ENCODE measurements at places on chromosomes 13 and 19.
A peak's percentile ranks its signal among the peaks of the same experiment; 100 is the strongest.

DNA sequence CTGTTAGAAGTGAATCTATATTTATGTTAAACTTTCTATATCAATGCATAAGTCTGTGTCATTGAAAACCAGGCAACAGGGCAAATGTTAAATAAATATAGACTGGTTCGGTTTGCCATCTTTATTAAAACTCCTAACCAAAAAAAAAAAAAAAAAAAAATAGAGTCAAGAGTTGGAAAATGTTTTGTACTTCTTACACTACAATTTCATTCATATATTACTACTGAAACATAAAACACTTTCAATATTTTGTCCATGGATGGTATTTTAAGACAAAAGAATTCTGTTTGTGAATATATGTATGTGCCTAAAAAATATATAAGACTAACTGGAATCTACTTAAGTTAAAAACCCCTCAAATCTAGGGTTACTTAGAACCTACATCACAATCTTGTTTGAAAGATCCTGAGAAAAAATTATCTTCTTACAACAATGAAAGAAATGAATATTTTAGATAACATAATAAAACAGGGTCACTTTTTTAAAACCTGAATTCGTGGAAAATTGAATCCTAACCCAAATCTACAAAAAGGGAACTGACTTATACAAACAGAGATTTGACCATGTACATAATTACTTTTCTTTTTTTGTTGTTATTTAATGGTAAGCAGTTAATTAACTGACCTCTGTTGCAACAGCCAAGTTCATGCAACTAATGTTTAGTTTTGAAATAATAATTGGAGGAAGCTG, 5.1 kb downstream of the DACH1 start:
- DNase-seq: no peak

DNA sequence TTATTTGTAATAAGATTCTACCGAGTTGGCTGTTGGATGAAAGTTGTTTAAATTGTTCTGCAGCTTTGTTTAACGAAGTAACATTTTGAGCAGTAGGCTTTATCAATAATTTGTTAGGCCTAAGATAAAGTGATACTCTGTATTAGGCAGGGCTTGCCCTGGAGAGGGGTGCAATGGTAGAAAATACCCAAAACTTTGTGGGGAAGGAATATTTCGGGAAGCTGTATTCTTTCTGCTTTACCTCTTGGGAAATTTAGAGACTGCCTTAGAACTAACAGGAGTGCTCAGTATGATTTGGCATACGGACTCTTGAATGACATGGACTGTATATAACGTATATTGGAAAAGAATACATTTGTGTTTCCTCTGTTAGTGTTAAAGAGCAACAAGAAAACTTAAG, 2.5 kb downstream of the PDS5B start:
- DNase-seq: no peak

DNA sequence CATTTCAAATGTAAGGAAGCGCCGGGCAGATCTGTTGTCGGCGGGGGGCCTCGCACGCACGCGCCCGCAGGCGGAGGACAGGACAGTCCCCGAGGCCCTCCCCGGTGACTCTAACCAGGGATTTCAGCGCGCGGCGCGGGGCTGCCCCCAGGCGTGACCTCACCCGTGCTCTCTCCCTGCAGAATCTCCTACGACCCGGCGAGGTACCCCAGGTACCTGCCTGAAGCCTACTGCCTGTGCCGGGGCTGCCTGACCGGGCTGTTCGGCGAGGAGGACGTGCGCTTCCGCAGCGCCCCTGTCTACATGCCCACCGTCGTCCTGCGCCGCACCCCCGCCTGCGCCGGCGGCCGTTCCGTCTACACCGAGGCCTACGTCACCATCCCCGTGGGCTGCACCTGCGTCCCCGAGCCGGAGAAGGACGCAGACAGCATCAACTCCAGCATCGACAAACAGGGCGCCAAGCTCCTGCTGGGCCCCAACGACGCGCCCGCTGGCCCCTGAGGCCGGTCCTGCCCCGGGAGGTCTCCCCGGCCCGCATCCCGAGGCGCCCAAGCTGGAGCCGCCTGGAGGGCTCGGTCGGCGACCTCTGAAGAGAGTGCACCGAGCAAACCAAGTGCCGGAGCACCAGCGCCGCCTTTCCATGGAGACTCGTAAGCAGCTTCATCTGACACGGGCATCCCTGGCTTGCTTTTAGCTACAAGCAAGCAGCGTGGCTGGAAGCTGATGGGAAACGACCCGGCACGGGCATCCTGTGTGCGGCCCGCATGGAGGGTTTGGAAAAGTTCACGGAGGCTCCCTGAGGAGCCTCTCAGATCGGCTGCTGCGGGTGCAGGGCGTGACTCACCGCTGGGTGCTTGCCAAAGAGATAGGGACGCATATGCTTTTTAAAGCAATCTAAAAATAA, 18.2 kb downstream of the IL17D start:
- DNase-seq: no peak

- DNase-seq: no peak
These were observed 276.8 kb downstream of the TEX29 start for GRCh38 chr13:111597191-111597611.

DNA sequence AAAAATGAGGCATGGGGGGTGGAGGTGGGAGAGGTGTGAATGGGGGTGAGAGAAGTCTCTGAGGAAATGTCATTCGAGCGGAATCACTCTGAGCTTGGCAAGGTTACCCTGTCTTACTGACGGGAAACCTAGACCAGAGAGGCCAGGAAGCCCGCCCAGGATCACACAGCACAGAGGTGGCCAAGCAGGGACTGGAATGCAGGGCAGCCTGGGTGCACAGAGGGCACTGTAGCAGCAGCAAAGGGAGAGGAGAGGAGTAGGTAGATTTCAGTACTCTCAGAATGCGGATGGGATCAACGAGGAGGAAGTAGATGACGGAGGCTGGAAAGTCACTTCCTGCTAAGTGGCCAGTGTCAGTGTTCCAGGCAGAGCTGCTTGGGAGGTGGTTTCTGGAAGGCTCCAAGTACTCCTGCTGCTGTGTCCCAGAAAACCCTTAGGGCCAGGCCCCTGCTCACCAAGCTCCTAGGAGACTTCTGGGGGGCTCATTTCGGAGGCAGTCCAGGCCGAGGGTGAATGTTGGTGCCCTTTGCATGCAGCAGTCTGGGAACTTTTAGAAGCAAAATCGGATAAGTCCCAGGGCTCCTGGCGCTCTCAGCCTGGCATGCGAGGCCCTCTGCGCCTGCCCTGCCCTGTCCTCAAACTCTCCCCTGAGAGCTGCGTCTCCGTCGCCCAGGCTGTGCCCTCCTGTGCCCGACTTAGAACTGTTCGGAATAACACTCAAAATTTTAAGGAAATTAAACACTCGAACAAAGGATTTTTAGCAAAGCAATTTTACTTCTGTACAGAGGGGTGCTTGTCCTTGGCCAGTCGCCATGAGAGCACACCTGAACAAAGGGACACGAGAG, 33.5 kb downstream of the DNM2 start:
- DNase-seq: no peak

GRCh38 chr13:52371736-52372247, 34.2 kb downstream of the THSD1 start:
- no peak for DNase-seq

DNA sequence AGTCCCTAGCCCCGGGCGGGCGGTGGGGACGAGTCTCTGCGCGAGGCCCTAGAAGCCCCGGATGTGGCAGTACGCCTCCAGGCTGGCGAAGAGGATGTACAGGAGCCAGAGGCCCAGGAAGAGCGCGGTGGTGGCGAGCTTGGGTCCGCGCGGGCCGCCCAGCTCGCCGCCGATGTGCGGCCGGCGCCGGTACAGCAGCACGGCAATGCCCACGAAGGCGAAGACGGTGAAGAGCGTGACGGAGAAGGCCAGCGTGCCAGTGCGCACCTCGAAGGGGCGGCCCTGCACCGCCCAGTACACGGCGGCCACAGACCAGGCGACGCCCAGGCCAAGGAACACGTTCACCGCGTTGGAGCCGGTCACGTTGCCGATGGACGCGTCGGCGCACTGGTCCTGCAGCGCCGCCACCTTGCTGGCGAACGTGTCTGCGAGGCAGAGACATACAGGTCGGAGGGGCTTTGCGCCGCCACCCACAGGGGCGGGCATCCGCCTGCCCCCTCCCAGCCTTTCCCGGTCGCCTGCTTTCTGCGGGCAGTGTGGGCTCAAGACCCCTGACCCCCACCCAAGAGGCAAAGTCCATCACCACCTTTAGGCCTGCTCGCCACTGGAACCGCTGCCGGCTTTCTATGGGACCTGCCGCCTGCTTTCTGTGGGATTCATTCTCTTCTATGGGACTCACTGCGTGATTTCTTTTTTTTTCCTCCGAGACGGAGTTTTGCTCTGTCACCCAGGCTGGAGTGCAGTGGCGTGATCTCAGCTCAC, 10.9 kb upstream of the MEIS3 start:
- DNase-seq: no peak

GRCh38 chr13:79246578-79246949, 159.5 kb downstream of the RBM26 start:
- no peak for DNase-seq

DNA sequence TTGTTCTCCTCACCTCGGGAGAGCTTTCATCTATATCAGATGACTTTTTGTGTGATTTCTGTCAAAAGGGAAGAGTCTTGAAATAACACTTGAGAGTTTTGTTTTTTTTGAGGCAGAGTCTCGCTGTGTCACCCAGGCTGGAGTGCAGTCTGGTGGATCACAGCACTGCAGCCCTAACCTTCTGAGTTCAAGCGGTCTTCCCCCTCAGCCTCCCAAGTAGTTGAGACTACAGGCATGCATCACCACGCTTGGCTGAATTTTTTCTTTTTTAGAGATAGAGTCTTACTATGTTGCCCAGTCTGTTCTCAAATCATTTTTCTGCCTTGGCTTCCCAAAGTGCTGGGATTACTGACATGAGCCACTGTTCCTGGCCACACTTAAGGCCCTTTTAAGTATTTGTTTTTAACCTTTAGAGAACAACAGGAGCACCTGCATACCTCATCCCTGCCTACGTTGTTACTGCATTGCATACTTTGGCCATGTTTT, 11.4 kb downstream of the NDFIP2 start:
- DNase-seq: no peak

- DNase-seq: peak; percentile 34
These were observed 48.6 kb downstream of the SOX1 start for GRCh38 chr13:112115403-112116091.

DNA sequence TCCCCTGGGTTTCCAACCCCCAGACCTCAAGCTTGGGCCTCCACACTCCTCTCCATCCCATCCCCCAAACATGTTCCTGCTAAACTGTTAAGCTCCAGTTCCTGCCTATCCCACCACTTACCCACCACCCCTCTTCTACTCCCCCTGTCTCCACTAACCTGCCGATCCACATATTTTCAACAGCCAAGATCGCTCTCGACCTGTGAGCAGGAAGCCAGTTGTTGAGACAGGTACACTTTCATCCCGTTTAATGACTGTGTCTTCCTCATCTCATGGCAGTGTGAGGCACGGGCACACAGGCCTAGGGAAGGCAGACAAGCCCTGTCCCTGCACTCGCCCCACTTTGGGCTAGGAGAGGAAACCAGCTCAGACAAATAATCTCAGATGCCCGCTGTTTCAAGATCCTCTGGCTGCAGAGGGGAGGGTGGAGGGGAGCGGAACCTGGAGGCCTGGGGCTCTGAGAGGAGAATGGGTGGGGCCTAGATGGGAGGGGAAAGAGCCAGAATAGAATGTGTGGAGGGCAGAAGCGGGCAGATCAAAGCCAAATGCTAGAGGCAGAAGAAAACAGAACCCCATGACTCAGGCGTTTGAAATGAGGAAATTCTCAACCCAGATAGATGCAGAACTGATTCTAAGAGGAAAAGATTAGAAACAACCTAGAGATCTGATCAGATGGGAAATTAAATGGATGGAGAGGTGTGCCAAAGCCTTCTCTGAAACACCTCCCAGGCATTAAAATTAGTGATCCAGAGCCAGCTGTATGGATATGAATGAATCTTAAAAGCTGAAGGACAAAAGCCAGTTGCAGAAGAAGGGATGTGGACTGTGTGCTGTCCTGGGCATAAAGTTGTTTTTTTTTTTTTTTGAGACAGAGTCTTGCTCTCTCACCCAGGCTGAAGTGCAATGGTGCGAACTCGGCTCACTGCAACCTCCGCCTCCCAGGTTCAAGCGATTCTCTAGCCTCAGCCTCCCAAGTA, 16.9 kb upstream of the CYP2S1 start:
- no peak for DNase-seq

DNA sequence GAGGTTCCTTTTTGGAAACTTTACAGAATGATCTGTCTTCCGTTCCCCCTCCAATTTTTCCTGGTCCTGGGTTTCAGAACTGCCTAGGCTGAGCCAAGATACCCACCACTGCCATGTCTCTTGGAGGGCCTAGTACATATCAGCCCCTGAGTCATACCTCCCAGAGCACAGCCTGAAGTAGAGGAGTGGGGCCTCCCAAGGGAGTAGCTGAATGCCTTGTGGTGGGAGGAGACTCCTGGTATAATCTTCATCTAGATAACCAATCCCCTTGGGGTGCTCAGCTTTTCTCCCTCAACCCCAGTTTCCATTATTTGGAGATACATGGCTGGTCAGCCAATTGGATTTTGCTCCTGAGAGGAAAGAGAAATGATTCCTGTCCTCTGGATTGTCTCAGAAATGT, 30.3 kb downstream of the ZNF763 start:
- DNase-seq: no peak

- DNase-seq: no peak
These were observed 6.8 kb downstream of the ZNF507 start for GRCh38 chr19:32352241-32352630.

DNA sequence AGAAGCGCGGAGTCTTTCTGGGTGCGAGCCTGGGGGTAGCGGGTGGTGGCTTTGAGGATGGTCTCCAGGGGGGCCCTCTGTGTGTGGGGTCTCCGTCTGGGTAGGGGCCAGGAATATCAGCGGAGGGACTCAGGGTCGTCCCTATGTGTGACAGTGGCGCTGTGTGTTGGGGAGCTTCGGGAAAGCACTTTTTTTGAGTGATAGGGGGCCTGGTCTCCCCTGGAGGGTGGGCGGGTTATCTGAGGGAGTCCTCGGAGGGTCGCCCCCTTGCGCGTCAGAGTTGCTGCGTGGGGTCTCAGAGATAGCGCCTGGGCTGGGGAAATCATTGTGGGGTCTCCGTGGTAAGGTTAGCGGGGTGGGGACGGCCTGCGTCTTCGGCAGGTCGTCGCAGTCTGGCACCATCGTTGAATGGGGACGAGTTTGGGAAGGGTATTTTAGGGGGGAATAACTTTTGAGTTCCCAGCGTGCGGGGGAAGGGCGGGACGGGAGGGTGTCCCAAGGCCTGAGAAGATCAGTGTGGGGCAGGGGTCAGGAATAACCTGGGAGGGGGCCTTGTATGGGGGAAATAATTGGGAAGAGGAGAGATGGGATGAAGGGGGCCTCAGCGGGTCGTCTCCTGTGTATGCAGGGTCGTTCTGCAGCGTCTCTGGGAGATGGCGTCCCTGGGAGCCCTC, 857 bp downstream of the IER2 start:
- peak; percentile 92 for DNase-seq

GRCh38 chr13:102212729-102213128, 189.1 kb downstream of the FGF14 start:
- DNase-seq: no peak

Data from vagina (tissue), 2 donors.